ENCODE measurements at places on chromosomes 11 and 22. TPM values are rescaled to one million over a fixed set of nuclear protein-coding genes. Genes with fewer than 3 reads are reported as not detected.

Gene HEPN1
- not detected for polyA plus RNA-seq

Gene OR5B12
- not detected for polyA plus RNA-seq

Gene CCDC87
- 0.32 TPM for polyA plus RNA-seq

Gene NKAPD1
- polyA plus RNA-seq: 3.6 TPM

Gene POTEH
- polyA plus RNA-seq: not detected

Gene NEU3
- 8.9 TPM for polyA plus RNA-seq

Gene CBLIF
- not detected for polyA plus RNA-seq

Gene DNAJB13
- polyA plus RNA-seq: 0.27 TPM

Gene SCO2
- polyA plus RNA-seq: 2.5 TPM

Gene HIC2
- 12.0 TPM for polyA plus RNA-seq

- no peaks in the 10 kb centered on the region for H3K4me1 ChIP-seq
- H3K36me3 ChIP-seq: no peaks in the 10 kb centered on the region
- no peak overlapping the region for H3K27ac ChIP-seq
- no peak overlapping the region for H3K4me3 ChIP-seq
Observed at GRCh38 chr22:50025993-50026392, 13.4 kb upstream of the IL17REL start.

DNA sequence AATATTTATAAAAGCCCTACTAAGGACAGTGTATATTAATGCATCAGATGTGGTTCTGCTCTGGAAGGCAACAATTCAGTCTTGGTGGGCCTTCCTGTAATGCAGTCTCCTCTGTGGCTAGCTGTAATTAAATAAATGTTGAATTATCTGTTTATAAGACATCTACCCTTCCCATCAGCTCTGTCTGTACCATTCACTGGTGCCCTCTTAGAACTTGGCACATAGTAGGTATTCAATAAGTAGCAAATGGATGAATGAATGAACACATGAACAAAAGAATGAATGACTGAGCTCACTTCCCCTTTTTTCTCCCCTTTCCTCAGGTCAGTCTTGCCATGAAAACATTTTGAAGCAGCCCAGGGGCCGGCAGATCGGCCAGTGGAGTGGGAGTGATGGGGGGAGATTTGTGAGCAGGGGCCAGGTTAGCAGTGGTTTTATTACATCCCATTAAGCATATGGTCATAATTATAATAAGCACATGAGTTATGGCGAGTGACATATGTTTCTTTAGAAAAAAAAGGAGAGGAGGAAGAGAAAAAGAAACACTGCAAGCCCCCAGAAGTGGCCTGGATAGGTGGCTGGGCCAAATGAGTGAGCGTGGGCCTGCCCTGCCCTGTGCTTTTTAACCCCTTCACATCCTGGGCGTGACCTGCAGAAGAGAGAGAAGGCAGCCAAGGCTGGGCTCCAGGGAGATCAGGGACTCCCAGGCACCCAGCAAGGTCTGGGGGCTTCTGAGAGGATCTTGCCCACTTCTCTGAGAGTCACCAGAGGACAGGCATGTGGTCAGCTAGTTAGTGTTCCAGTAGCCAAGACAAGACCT is 48.6 kb upstream of the CD82 start:
- no peak overlapping the region for H3K27ac ChIP-seq
- H3K4me3 ChIP-seq: no peak overlapping the region
- no peaks in the 10 kb centered on the region for H3K36me3 ChIP-seq
- H3K27me3 ChIP-seq: no peaks in the 10 kb centered on the region
- no peak for DNase-seq
- no peaks in the 10 kb centered on the region for H3K4me1 ChIP-seq

- H3K27ac ChIP-seq: no peak overlapping the region
- no peak for DNase-seq
- 0 out of 2 replicates have a peak, but pooled peaks cover 2% of the 10 kb centered on the region for H3K4me1 ChIP-seq
Observed at GRCh38 chr11:100849901-100850235, 162.8 kb downstream of the ARHGAP42 start.

- no peak overlapping the region for H3K4me3 ChIP-seq
- H3K27ac ChIP-seq: no peak overlapping the region
- H3K4me1 ChIP-seq: peaks cover 13% of the 10 kb centered on the region
- DNase-seq: no peak
Observed at GRCh38 chr22:43002202-43002586, 12.8 kb downstream of the PACSIN2 start.

- no peaks in the 10 kb centered on the region for H3K36me3 ChIP-seq
- H3K27ac ChIP-seq: peak overlapping the region; percentile 88
- no peaks in the 10 kb centered on the region for H3K27me3 ChIP-seq
- peak overlapping the region; percentile 83 for H3K4me3 ChIP-seq
- H3K4me1 ChIP-seq: peaks cover 21% of the 10 kb centered on the region
- no peak for DNase-seq
Observed at GRCh38 chr22:40178417-40179409, 988 bp downstream of the TNRC6B start.

DNA sequence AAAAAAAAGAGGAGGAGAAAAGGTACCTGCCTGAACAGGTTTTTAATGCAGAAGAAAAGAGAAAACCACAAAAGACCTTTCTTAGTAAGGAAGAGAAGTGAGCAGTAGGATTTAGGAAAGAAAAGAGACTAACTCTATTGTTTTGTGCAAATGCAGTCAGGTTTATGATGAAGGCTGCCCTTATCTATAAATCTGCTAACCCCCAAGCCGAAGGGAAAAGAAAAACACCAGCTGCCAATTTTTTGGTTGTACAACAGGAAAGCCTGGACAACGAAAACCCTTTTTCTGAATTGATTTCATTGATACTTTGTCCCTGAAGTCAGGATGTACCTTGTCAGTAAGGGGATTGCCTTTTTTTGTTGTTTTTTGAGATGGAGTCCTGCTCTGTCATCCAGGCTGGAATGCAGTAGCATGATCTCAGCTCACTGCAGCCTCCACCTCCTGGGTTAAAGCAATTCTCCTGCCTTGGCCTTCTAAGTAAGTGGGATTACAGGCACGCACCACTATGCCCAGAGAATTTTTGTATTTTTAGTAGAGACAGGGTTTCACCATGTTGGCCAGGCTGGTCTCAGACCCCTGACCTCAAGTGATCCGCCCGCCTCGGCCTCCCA is 21.2 kb downstream of the POLD4 start:
- H3K27ac ChIP-seq: no peak overlapping the region
- H3K36me3 ChIP-seq: no peaks in the 10 kb centered on the region
- no peak overlapping the region for H3K4me3 ChIP-seq
- H3K27me3 ChIP-seq: no peaks in the 10 kb centered on the region
- H3K4me1 ChIP-seq: no peaks in the 10 kb centered on the region

DNA sequence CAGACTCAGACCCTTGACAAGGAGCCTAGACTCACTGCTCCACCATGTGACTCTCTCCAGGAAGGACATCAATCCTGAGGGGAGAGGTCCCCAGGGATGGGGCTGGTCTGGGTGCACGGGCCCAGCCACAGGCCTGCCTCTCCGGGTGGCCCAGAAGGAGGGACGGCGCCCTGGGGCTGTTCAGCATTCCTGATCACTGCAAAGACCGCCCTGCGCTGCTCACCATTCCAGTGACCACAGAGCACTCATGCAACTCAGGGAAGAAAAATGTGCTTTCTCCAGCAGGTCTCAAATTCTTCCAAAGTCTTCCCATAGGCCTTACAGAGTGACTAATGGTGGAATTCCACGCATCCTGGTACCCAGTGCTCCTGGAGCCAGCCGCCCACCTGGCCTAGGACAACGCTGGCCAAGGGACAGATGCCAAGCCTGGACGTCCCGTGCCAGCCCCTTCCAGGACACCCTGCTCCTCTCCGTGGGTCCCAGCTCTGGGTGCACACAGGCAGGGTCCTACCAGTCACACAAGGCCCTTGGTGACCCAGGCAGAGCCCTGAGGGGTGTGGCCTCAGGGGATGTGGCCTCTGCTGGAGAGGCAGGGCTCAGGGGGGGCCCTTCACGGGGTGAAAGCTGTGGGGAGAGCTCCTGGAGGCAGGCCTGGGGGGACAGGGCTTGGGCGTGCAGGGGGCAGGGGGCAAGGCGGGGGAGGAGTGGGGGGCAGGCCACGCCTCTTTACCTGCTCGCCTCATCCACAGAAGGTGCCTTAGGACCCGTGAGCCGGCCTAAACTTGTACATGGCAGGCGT is 178.8 kb downstream of the IGLL1 start:
- no peak overlapping the region for H3K27ac ChIP-seq
- H3K27me3 ChIP-seq: no peaks in the 10 kb centered on the region
- no peak for DNase-seq
- H3K36me3 ChIP-seq: no peaks in the 10 kb centered on the region
- peaks cover 8% of the 10 kb centered on the region for H3K4me1 ChIP-seq
- no peak overlapping the region for H3K4me3 ChIP-seq

DNA sequence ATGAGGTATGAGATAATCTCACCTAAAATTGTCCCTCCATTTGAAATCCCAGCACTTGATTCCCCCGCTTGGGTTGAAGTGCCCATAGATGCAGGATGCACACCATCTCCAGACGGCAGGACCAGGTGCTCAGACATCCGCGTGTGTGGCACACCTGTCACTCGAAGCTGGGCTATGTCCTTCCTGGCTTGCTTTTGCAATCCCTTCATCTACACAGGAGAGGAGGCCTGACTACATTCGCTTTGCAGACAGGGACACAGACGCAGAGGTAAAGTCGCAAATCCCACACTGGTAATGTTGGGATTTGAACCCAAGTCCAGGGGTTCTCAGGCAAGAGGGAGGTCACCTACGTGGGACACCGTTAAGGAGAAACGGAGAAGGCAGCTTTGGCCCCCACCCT is 7.2 kb upstream of the CYTH4 start:
- H3K27me3 ChIP-seq: no peaks in the 10 kb centered on the region
- no peaks in the 10 kb centered on the region for H3K36me3 ChIP-seq
- no peaks in the 10 kb centered on the region for H3K4me1 ChIP-seq
- no peak overlapping the region for H3K27ac ChIP-seq
- DNase-seq: no peak
- no peak overlapping the region for H3K4me3 ChIP-seq

DNA sequence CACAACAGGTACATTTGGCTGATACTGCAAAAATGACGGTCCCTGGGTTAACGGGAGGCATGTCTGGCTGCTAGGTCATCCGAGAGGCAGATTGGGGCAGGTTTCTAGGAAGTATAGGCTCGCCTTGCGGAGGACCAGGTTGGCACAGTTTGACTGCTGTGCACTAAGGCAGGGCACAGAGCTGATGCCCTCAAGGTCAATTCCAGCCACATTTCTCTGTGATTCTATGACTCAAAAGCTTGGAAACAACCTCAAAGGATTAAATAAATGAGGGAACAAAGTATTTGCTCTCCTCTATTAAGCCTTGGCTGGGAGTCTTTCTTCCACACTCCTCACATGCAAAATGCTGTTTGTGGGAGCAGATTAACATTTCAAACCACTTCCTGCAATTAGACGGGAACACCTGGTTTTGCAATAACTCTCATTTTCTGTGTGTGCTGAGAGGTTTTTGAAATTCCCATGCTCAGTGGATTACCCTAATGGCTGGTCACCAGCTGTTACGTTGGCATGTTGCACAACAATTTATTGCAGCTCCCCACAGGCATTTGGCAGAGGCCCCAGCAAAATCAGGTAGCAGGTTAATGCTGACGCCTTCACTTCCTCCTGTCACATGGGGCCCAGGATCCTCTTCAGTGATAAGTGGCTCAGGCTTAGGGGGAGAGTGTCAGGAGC is 61.0 kb upstream of the PLET1 start:
- no peaks in the 10 kb centered on the region for H3K36me3 ChIP-seq
- peaks cover 15% of the 10 kb centered on the region for H3K4me1 ChIP-seq
- H3K27ac ChIP-seq: no peak overlapping the region
- H3K4me3 ChIP-seq: no peak overlapping the region
- DNase-seq: no peak

GRCh38 chr11:128473636-128474035 is 113.7 kb downstream of the ETS1 start:
- DNase-seq: no peak
- no peaks in the 10 kb centered on the region for H3K36me3 ChIP-seq
- no peak overlapping the region for H3K4me3 ChIP-seq
- H3K4me1 ChIP-seq: peaks cover 2% of the 10 kb centered on the region
- H3K27me3 ChIP-seq: no peaks in the 10 kb centered on the region

GRCh38 chr11:17934194-17934593 is 78.7 kb downstream of the SERGEF start:
- DNase-seq: no peak
- H3K36me3 ChIP-seq: no peaks in the 10 kb centered on the region
- 0 out of 2 replicates have a peak, but pooled peaks cover 1% of the 10 kb centered on the region for H3K4me1 ChIP-seq
- H3K27ac ChIP-seq: no peak overlapping the region
- no peaks in the 10 kb centered on the region for H3K27me3 ChIP-seq
